ENCODE measurements at places on chromosomes 2 and 18.

GRCh38 chr2:118169359-118170005 lies 81.2 kb downstream of the INSIG2 start:
- no peak for DNase-seq

- DNase-seq = no peak
Observed at GRCh38 chr18:23693846-23694245, 4.6 kb downstream of the LAMA3 start.

- no peak for DNase-seq
Observed at GRCh38 chr2:55478610-55479304, 40.8 kb upstream of the CFAP36 start.

GRCh38 chr2:38508311-38509039 lies 94.3 kb downstream of the HNRNPLL start:
- peak; percentile 54 for DNase-seq

- DNase-seq = no peak
Observed at GRCh38 chr2:188117706-188118105, 174.0 kb upstream of the GULP1 start.

DNA sequence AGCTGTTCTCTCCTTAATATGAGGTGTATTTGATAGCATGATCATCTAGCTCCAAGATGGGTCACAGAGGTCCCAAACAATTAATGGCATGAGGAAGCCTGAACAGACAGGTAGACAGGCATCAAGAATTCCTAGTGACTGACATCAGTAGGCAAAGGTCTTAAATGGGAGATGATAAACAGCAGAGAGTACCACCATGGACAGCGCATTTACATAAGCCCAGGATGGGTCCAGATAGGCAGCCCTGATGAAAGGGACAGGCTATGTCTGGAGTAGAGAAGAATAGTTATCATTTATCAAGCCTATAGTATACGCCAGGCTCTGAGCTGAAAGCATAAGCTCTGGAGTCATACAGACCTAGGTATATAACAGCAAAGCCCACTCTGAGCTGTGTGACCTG lies 434.7 kb upstream of the SETBP1 start:
- no peak for DNase-seq

GRCh38 chr2:43387092-43388062 lies 161.0 kb upstream of the ZFP36L2 start:
- no peak for DNase-seq

GRCh38 chr2:67828066-67828465 lies 234.7 kb downstream of the C1D start:
- DNase-seq = no peak

GRCh38 chr2:28552045-28552823 lies 56.4 kb downstream of the PLB1 start:
- DNase-seq = peak; percentile 10

GRCh38 chr2:188607501-188607900 lies 315.8 kb downstream of the GULP1 start:
- peak; percentile 24 for DNase-seq

GRCh38 chr2:62738981-62739936 lies 33.7 kb downstream of the EHBP1 start:
- DNase-seq = no peak

GRCh38 chr2:62016957-62017356 lies 111.5 kb downstream of the COMMD1 start:
- no peak for DNase-seq

- DNase-seq = no peak
Observed at GRCh38 chr2:118019821-118020220, 6.0 kb upstream of the CCDC93 start.

GRCh38 chr18:21298351-21298750 lies 56.3 kb downstream of the GREB1L start:
- DNase-seq = no peak

DNA sequence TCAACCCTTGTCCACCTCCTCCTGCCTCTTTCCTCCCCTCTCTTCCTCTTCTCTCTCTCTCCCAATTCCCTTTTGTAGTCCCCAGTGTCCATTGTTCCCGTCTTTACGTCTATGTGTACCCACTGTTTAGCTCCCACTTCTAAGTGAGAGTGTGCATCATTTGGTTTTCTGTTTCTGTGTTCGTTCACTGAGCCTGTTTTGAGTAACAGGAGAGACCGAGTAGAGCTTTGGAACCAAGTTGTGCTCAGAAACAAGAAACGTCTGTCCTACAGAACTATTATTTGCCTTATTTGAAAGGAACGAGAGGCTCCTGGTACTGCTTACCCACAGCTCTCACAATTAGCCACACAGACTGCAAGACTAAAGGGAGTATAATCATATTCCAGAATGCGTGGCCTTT lies 50.1 kb upstream of the MAPRE2 start:
- no peak for DNase-seq

DNA sequence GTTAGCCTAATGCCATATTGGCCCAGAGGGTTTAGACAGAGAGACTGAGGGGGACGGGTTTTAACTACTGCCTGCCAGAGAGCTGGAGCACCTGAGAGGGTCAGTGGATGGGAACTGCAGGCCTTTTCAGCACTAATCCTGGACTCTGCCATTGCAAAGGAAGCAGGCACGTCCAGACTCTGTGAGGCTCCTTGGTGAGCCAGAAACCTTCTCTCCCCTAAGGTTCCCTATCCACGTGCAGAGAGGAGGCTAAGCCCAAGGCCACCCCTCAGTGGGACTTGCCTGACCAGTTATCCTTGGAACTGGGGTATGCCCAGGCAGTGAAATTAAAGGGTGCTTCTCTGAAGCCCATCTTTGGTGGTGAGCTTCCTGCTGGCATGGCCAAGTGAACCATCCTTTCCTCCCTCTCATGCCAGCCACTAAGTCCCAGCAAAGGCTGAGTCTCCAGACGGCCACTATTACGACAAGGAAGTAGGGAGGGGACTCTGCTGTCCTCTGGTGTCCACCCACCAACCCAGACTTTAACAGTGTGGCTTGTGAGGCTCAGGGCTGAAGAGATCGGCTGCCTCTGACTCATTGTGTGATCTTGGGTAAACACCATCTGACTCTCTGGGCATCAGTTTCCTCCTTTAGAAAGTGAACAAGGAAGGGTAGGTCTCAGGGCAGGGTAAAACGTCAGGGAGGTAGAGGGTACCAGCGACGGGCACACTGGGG lies 3.9 kb upstream of the MLPH start:
- DNase-seq = peak; percentile 87

DNA sequence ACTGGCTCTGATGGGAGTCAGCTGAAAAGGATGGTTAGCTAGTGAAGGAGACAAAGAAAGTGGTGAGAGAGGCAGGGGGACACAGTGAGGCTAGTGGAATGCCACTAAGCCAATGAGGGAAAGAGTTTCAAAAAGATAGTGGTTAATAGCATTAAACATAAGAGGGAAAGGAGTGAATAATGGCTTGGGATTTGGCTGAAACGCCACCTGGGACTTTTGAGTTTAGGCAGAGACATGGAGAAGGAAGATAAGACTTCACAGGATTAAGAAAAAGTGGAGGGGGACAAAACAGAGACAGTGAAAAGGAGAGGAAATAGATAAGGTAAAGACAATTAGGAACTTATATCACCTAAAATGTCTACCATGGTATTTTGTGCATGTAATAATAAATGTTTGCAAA lies 6.9 kb downstream of the CD28 start:
- no peak for DNase-seq

- DNase-seq = peak; percentile 70
Observed at GRCh38 chr2:202965810-202966460, 48.7 kb upstream of the NBEAL1 start.

GRCh38 chr2:56613254-56613653 lies 429.5 kb downstream of the CCDC85A start:
- no peak for DNase-seq

DNA sequence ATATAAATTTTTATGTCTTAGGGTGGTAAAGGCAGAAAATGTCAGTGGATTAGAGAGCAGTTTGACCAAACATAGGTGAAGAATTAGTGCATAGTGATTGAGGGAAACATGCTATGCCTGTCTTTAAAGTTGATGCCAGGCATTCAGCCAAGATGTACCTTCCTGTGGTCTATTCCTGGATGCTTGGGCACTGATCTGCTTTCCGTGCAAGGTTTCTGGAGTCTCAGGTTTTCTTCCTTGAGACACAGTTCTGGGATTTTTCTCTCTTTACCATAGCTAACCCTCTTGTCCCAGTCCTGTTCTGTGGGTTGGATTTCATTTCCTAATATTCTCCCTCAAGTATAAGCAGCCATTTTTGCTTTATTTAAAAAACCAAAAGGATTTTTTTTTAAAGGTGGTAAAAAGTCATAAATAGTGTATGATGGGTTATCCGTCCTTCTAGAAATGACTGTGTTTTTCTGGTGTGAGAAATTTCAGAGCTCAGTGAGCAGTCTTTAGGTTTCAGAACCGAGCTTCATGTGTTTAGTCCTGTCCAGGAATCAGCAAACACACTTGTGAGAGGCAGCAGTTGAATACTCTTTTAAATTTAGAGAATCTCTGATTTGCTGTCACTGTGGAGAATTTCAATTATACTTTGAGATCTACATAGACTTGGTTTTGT lies 43.0 kb upstream of the CYBRD1 start:
- DNase-seq = no peak

GRCh38 chr18:70380915-70381896 lies 92.4 kb downstream of the SOCS6 start:
- DNase-seq = peak; percentile 70

- DNase-seq = no peak
Observed at GRCh38 chr18:38076346-38077070, 510.9 kb upstream of the CELF4 start.

DNA sequence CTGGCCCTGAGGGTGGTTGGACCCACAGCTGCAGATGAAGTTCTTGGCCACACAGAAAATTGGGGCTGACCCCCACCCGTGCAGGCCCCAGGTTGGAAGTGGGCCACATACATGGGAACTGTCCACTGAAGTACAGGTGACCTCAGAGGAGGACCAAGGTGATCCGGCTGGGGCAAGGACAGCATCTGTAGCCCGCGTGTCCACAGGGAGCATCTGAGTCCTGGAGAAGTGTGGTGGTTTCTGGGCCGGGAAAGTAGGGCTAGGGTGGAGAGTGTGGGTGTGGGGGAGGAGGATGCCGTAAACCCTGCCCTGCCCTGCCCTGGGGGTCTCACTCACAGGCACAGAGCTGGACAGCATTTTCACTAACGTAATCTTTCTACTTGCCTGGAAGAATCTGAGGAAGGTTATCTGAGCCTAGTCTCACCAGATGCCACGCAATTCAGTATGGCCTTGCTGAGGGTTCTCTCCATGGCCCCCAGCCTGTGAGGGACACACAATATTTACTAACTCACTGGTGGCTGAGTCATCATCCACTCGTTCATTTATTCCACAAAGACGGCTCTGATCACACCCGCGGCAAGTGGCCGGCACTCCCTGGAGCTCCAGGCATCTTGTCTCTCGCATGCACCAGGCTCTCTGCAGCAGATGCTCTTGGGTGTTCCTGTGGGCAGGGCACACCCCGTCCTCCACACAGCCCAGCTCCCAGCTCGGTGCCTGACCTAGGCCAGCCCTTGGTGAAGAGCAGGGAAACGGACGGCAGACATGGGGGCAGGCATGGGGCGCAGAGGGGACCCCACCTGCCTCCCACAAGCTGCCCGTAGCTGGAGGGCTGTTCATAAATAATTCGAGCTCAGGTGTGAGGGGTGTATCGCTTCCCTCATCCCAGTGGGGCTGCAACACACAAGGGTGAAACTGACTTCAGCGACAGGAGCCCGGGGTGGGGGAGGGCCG lies 51.2 kb downstream of the INHBB start:
- DNase-seq = peak; percentile 56

- DNase-seq = no peak
Observed at GRCh38 chr2:99707592-99707991, 217.8 kb upstream of the REV1 start.

DNA sequence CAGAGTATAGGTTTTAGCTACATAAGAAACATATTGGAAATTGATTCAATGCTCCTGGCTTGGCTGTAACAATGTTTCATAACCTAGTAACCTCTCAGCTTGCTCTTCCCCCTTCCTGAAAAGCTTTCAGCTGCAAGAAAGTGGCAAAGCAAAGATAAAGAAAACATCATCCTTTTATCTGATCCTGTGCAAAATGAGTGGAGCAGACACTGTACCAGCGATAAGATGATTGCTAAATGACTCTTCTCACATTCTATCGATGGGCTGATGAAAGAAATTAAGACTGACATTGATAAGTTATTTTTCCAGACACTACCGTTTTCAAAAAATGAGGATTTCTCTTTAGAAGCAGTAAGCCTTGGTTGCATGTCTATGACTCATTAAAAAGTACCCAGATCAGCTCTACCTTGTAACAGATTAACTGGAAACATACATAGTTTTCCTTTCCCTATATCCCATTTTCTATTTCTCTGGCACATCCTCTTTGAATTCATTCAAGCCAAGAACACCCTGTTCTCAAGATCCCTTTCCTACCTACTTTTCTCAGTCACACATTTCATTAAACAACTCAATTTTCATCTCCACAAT lies 87.1 kb upstream of the LYPD1 start:
- peak; percentile 44 for DNase-seq

GRCh38 chr2:240814280-240814679 lies 5.7 kb downstream of the KIF1A start:
- no peak for DNase-seq

DNA sequence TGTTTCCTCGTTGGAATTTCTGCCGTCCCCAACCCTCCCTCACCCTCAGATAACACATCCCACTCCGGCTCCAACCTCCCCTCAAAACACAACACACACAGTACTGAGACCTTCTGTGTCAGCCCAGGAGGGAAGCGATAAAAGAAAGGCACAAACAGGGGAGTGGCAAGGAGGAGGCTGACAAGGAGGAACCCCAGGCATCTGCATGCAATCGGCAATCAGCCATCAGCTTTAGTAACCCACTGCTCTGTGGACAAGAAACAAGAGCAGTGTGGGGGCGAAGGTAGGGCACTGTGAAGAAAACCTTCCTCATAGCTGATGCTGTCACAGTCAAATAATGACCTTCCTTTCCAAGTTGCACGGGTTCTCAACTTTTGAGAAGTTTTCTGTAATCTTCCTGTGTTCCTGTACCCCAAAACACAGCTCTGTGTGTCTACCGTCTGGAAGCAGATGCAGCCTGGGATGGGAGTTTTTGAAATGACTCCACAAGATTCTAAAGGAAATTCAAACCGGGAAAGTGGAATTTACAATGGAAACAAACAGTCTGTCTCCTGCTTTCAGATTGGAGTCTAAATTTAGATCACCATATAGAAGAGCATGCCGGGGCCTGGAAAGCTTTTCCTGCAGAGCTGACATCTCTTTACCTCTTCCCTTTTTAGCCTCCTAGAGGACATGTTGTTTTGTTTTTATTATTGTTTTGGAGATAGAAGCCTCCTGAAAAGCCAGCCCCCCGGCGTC lies 16.4 kb upstream of the LPIN2 start:
- DNase-seq = no peak

DNA sequence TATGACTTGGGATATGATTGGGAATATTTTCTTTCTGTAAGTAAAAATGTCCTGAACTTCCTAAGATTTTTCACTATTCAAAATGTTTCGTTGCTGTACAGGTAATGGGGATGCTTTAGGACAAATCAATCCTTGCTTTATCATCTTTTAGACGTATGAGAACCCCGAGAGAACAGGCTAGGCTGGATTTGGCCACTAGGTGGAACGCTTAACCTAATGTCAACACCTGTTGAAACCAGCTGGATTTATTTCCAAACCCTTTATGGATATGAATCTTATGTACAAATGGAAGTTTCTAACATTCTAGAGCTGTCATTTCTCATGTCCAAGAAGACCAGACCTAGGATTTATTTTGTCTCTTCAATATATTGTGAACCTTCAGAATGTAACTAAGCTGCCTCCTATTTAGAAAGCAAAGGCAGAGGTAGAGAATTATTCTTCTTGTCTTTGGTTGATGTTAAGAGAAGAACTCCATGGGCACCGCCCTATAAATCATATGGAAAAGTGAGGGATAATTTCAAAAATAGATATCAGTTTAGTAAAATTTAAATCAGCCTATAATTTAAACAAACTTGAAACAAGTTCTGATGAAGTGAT lies 96.7 kb downstream of the PMAIP1 start:
- no peak for DNase-seq

- peak; percentile 6 for DNase-seq
Observed at GRCh38 chr2:135245071-135245470, 193.0 kb downstream of the RAB3GAP1 start.

All from Caki2 (cell line).